ENCODE measurements at places on chromosomes 1 and 21. TPM values are rescaled to one million over a fixed set of nuclear protein-coding genes. Genes with fewer than 3 reads are reported as not detected.
A peak's percentile ranks its signal among the peaks of the same experiment; 100 is the strongest.

TMEM82 gene
- not detected for total RNA-seq

NIPAL3 gene
- 38.3 TPM for total RNA-seq

- DNase-seq: no peak
Measured at GRCh38 chr1:18950401-18951026, 6.0 kb downstream of the IFFO2 start.

GRCh38 chr1:19809044-19809750, 5.9 kb downstream of the RNF186 start:
- DNase-seq: no peak

NUDT17 gene
- 6.8 TPM for total RNA-seq

MPL gene
- total RNA-seq: not detected

DYNLT5 gene
- 1.7 TPM for total RNA-seq

SPRR3 gene
- not detected for total RNA-seq

DNA sequence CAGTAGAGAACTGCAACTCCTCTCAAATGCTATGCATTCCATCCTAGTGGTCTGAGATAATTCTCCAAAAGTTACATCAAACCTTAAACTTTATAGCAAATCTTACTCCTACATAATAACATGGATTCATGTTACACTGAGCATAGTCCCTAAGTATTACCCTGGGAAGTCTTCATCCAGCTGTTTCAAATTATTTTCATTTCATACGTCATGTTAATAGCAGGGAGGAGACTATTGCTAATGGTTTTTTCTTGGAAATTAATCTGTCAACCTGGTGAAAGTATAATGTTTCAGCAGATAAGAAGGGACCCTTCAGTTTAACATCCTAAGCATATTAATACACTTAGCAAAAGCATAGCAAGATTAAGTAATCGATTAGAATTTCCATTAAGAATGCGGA, 318.1 kb downstream of the USP25 start:
- DNase-seq: peak; percentile 72

- peak; percentile 67 for DNase-seq
Measured at GRCh38 chr1:8763888-8764287, 53.6 kb downstream of the RERE start.

DNA sequence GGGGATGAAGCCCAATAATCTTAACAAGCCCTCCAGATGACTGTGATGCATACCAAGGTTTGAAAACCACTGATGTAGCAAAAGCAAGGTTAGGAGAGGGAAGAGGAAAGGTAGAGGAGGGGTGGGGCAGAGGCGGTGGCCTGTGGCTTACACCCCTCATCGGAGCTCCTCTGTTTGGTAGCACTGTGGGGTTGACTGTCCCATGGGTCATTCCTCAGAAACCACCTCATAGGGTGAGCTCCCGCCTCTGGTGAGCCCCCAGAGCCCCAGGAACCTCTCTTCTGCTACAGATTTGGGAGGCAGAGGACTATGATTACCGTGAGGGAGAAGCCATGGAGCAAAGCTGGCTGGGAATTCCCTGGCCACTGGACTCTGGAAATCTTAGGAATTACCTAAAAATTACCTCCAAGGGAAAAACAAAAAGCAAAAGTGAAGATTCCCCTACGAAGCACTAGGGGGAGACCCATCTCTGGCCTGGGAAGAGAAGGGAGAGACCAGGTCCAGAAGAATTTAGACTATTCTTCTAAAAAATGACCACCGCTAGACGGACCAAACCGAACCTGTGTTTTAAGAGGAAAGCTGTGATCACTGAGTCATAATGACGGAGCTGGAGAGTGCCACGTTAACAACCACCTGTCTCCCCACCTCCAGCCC, 1.5 kb upstream of the RASSF5 start:
- peak; percentile 37 for DNase-seq

DNA sequence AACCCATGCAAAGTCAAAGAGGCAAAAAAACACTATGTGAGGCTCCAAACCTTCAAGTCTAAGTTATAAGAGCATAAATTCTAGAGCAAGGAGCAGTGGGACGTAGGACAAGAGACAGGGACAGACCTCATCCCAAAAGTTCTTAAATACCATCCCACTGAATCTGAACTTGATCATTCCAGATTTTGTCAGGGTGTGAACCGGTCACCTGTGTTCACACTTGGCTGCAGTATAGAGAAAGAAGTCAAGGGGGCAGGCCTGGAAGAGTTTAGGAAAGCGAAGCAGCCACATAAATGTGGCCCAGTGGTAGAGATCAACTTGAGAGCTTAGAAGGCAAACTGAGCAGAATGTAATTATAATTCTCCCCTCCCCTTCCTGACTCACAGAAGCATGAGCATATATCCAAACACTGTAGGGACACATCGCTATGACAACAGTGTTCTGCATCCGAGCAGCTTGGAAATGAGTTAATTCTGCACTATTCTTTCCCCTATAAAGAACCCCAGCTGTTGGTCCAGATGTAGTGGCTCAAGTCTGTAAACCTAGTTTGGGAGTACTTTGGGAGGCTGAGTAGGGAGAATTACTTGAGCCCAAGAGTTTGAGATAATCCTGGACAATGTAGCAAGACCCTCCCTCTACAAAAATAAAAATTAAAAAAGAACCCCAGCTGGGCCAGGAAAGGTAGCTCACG, 2.7 kb downstream of the AKR7A2 start:
- DNase-seq: peak; percentile 28

FBXO44 gene
- 14.2 TPM for total RNA-seq

GRCh38 chr1:206419250-206419649, 51.0 kb upstream of the IKBKE start:
- no peak for DNase-seq

OR6Y1 gene
- not detected for total RNA-seq

DNA sequence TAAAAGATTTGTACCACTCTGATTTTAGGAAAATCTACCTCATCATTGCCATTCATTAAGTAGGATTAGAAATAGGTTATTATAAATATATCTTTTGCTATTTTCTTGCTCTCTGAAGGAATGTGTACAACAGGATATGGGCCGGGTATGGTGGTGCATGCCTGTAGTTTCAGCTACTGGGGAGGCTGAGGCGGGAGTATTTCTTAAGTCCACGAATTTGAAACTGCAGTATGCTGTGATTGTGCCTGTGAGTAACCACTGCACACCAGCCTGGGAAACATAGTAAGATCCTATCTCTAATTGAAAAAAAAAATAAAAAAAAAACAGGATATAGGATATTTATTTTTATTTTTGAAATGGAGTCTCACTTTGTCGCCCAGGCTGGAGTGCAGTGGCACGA, 50.0 kb downstream of the CLIC4 start:
- no peak for DNase-seq

DNA sequence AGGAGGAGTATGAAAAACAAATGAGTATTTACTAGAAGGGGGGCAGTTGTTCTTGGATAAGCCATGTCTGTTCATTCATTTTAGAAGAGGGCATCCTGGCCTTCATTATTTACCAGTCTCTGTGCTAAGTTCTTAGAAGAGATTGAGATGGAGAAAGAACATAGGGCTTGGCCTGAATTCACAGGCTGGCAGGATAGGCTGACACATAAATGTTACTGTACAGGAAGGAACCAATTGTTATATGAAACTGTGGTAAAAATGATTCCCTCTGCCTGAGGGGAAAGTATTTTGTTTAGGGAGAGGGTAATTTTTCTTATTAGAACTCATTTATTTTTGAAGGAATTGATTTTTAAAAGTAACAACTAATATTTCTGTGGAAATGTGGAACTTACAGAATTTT, 99.5 kb downstream of the MAN1A2 start:
- DNase-seq: peak; percentile 5

- DNase-seq: no peak
Measured at GRCh38 chr21:33455686-33456446, 23.9 kb downstream of the TMEM50B start.

DNA sequence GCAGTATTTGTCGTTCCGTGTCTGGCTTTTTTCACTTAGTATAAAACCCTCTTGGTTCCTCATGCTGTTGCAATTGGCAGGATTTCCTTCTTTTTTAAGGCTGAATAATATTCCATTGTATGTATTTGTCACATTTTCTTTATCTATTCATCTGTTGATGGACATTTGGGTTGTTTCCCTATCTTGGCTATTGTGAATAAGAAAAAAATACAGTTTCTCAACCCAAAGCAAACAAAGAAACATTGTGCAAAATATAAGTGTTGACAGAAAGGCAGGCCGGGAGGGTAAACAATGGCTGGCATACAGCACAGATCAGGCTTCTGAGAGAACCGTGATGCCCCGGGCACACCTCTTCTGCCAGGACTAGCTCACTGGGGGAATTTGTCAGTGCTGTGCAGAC, 26.9 kb downstream of the NENF start:
- no peak for DNase-seq

TMEM240 gene
- total RNA-seq: 2.3 TPM

GRCh38 chr1:35561972-35562680, 4.5 kb downstream of the NCDN start:
- DNase-seq: no peak

LSS gene
- 139 TPM for total RNA-seq

GRCh38 chr1:208652296-208653160, 408.3 kb upstream of the PLXNA2 start:
- DNase-seq: peak; percentile 61

- no peak for DNase-seq
Measured at GRCh38 chr1:26282401-26282918, 2.6 kb downstream of the SH3BGRL3 start.

DNA sequence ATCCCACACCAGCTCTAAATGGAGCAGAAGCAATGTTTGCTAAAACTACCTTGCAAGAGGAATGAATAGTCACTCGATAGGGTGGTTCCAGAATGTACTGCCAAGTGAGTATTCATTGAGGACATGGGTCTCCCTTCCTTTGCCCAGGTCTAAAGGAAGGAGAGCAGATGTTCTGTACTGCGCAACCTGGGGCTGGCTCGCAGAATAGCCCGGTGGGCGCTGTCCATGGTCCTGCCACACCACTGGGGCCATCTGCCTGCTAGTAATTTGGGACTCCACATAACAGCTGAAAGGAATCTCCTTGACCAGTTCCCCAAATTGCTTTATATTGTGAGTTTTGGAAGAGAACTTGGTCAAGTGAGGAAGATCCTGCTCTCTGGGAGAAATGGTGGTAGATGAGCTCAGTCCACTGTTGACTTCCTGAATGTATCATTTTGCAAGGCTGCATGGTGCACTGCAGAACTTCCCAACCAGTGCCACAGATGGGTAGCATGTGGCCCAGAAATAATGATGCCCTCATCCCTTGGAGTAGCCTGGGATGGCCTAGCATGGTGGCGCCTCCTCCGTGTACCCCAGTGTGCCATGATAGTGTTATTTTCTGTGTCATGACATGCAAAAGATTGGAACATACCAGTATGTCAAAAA, 5.7 kb downstream of the SLC6A17 start:
- peak; percentile 70 for DNase-seq

DNA sequence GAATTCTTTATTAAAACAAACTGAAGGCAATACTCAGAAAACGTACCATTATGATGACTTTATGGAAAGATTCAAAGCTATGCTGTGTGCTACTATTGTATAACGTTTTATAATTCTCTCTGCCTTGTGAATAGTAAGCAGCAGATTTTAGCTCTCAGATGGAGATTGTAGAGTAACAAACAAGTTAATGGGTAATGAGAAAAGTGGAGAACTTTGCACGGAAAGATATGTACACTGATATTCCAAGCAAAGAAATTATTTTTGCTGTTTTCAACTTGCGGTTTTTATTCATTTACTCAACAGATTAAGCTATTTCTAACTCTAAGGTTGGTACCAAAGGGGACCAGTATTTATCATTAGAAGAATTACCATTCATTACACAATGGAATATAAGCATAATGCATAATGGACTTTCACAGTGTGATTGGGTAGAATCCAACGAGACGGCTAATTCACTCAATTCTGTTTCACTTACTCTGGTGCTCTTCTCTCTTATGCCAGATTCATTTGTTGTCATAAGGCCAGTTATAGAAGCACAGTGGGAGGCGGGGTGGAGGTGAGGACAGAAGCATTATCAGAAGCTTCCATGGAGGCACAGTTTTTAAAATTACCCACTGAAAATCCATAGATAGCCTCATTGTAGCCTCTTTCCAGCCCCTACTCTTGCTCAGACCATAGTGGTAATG, 38.6 kb downstream of the ATP1B1 start:
- DNase-seq: no peak

TOR1AIP2 gene
- total RNA-seq: 179 TPM

ARHGAP30 gene
- total RNA-seq: not detected

- no peak for DNase-seq
Measured at GRCh38 chr1:117796226-117796625, 133.2 kb downstream of the GDAP2 start.

DNA sequence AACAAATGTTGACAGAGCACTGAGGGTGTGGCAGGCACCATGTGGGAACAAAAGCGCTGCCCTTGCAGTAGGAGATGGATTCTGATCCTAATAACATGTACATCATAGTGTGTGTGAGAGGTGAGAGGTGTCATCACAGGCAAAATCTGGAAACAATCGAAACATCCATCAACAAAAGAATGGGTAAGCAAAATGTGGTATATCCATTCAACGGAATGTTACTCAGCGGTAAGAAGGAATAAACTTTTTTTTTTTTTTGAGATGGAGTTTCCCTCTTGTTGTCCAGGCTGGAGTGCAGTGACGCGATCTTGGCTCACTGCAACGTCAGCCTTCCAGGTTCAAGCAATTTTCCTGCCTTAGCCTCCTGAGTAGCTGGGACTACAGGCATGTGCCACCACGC, 112.3 kb downstream of the ACTL8 start:
- no peak for DNase-seq

- DNase-seq: no peak
Measured at GRCh38 chr1:47782414-47783166, 214.6 kb downstream of the TRABD2B start.

- DNase-seq: no peak
Measured at GRCh38 chr1:57377339-57378139, 46.3 kb downstream of the DAB1 start.

DNA sequence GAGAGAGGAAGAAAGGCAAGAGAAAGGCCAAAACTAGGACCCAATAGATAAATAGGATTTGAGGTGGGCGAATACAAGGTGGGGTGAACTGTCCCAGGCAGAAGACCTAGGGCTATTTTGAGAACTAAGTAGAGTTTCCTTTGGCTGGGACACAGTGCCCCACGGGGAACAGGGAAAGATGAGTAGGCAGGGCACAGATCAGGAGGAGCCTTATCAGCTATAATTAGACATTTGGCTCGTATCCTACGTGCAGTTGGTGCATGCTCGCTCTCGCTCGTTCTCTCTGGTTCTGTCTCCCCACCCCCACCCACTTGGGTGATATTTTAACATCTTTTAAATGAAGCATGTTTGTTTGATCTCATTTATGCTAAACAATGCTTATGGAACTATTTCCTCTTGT, 235.0 kb upstream of the JUN start:
- no peak for DNase-seq

L1TD1 gene
- under 0.01 TPM for total RNA-seq

HSF2BP gene
- 2.6 TPM for total RNA-seq

GRCh38 chr1:227764019-227764391, 28.8 kb downstream of the SNAP47 start:
- DNase-seq: peak; percentile 10

GPR137B gene
- total RNA-seq: 11.6 TPM
